ENCODE measurements at places on chromosomes 2 and 18.

DNA sequence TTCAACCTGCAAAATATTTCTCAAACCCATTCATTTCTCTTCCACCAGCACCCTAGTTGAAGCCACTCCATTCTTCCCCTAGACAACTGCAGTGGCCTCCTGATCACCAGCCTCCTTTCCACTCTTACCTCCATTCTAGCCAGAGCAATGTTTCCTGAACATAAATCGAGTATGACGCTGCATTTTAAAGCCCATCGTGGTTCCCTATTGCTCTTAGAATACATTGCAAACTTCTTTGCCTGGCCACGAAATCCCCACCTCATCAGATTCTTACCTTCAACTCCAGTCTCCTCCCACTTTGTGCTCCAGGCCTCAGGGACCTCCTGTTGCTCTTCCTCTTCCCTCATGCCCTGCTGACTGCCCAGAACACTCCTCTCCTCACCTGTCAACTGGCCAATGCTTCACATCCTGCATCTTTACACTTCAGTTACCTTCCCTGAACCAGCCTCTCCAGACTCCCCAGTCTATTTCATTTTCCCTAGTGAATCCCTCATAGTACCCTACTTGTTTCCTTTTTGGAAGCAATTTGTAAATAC, 176.5 kb upstream of the CTAGE1 start:
- DNase-seq: no peak

- DNase-seq: no peak
Observed at GRCh38 chr18:70232261-70232660, 26.8 kb upstream of the RTTN start.

- no peak for DNase-seq
Observed at GRCh38 chr2:11482473-11483035, 16.6 kb upstream of the E2F6 start.

GRCh38 chr18:35409911-35410310, 32.8 kb upstream of the ZNF396 start:
- no peak for DNase-seq

DNA sequence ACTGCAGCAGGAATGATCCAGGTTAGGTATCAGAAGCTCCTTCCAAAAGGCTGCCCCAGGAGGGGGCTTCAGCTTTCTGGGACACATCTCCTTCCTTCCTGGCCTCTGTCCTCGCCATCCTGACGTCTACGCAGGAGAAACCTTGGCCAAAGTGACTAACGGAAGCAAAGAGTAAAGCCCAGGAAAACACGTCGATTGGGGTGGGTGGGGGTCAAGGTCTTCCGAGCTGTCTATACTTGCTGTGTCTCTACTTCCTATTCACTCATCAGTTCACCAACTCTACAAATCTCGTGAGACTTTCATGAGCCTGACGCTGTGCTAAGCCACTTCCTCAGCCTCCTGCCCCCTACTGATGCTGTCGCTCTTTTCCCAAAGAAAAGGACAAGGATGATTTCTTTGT, 212.6 kb downstream of the TNS1 start:
- no peak for DNase-seq
